NCI-H187 (cell line): ENCODE measurements at places on chromosomes 13 and 19.
A peak's percentile ranks its signal among the peaks of the same experiment; 100 is the strongest.

DNA sequence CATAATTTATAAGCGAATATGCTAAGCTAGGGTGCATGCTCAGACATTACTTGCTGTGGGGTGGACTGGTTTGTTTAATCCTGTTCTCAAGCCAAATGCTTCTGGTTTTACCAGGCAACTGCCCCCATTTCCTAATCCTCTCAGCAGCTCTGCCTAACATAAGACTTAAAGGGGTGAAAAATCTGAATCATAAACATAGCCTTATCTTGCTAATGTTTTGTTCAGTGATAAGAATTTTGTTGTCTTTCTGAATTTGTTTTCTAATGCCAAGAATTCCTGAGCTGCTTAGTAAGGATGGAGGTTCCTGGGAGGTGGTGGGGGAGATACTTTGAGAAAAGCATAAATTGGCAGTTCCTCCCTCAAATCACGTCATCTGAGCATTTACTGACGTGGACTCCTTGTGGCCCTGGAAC, 42.7 kb downstream of the ING1 start:
- no peak for DNase-seq

- DNase-seq = no peak
Observed at GRCh38 chr19:7415163-7415856, 66.6 kb downstream of the ARHGEF18 start.

DNA sequence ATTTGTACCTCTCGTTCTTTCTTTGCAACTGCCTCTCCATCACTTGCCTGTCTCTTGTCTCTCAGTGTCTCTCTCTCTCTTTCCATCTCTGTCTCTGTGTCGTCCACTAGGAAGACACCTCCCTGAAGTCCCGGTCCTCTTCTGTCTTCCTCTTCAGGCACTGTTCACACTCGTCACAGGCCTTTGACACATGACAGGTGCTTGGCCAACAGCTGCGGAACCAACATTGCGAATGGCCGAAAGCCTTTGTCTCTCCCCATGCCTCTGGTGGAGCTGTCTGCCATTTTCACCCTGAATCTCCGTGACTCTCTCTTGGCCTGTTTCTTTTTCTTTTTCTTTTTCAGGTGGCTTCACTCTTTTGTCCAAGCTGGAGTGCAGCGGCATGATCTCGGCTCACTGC, 2.8 kb downstream of the HIPK4 start:
- DNase-seq = no peak

- DNase-seq = no peak
Observed at GRCh38 chr13:110771194-110771593, 57.7 kb downstream of the ING1 start.

GRCh38 chr19:15299568-15300409, 32.5 kb downstream of the BRD4 start:
- DNase-seq = no peak

GRCh38 chr13:114334305-114335053, 20.2 kb downstream of the CHAMP1 start:
- no peak for DNase-seq

DNA sequence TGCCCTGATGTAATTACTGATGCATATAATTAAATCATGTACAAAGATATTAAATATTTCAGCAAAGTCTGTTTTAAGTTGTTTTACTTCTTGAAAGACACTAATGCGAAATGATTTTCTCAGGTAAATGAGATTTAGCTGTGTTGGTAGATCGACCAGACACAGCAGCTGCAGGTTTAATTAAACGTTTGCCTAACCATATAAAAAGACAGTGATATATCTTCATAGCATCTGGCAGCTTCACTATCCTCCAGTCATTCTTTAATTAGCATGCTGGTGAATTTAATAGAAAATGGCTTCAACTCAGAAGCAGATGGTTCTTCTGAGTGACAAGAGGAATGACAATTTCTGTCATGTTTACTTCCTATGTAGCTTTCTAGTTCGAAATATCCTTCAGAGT, 69.3 kb downstream of the NHLRC3 start:
- DNase-seq = no peak

- no peak for DNase-seq
Observed at GRCh38 chr19:4687396-4687795, 17.3 kb upstream of the MYDGF start.

- DNase-seq = no peak
Observed at GRCh38 chr19:6241680-6242377, 37.9 kb downstream of the MLLT1 start.

DNA sequence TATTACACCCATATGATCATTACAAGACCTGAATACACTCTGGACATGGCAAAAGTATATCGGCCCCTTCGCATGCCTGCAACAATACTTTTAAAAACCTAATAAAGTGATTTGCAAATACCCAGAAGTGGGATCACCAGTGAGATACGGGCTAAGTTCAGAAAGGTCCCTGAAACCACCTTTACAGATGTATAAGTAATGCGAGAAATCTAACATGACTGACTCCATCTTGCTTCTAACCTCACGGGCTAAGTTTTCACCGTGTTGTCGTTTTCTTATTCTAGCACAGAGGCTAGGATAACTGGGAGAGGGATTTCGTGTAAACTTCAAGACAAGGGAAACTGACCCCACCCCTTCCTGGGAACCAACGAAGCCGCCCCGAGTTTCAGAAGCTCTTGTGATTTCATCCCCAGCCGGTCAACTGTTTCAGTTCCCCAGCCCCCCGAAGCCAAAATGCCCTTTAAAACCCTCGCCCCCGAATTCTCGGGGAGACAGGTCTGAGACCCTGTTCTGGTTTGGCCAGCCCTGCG, 703 bp downstream of the NEK3 start:
- no peak for DNase-seq

DNA sequence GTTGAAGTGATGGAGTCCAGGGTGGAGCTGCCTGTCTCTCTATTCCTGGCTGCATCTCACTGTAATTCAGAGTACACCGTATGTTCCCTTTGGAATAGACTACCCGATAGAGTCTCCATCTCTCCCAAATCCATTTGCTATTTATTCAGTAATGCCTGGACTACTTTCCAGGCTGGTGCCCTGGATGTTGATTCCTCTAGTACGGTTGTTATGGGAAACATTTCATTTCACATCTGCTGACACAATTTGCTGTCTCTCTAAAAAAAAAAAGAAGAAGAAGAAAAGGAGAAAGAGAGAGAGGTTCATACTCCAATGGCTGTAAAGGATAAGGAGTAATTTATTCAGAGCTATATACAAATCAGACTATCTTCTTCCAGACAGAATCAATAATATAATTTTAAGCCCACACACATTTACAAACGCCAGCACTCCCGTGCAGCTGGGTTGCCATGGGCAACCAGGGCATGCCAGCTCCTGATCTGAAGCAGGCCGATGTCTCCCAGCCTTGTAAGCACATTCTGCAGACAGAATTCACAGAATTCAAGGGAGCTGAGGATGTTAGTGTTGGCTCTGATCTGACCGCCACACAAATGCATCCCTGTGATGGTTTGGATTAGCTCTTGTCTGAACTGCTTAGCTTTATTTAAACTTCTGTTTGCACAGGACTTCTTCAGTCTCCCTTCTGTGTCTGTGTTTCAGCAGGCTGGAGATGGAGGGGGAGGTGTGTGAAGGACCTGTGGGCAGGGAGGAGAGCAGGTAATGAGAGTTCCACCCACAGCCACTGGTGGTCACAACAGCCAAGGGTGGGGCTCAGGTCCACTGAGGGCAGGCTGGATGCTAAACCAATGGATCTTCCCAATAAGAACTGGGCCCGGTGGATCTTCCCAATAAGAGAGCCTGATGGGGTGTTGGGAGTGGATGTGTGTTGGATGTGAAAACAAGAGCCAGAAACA, 66.0 kb downstream of the TEX26 start:
- DNase-seq = no peak

- DNase-seq = no peak
Observed at GRCh38 chr13:41916173-41916954, 44.5 kb downstream of the VWA8 start.

DNA sequence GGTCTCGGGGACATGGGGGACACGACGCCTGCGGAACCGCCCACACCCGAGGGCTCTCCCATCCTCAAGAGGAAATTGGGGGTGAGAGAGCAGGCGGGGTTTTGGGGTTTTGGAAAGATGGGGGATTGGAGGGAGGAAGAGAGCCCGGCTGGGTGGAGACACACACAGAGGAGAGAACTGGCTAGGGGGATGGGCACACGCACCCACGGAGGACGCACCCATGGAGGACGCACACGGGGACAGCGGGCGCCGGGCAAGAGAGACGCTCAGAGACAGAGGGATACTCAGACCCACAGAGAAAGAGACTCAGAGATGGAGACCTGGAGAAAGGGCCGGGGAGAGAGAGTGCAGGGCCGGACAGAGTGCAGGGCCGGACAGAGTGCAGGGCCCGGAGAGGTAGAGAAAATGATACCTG, 52.1 kb downstream of the MAP4K1 start:
- no peak for DNase-seq

- peak; percentile 8 for DNase-seq
Observed at GRCh38 chr13:94620286-94620896, 18.7 kb downstream of the GPR180 start.

- DNase-seq = no peak
Observed at GRCh38 chr13:64277097-64277496, 2861.4 kb upstream of the PCDH20 start.

GRCh38 chr13:24734950-24735349, 29.0 kb upstream of the RNF17 start:
- no peak for DNase-seq

DNA sequence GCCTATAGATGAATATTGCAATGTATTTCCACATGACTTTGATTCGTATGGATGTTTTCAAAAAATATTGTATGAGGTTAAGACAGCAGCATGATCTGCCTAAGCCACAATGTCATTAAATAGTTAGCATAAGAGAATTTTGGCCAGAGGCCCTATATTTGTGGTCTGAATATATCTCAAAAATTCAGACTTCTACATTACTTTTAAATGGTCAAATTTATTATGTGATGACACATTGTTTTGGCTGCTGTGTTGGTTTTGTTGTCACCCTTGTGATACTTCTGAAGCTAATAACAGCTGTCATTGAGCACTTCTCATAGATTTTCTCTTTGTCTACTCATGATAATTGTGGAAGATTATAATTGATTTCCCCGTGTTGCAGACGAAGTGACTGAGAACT, 288.2 kb downstream of the MYO16 start:
- DNase-seq = no peak

DNA sequence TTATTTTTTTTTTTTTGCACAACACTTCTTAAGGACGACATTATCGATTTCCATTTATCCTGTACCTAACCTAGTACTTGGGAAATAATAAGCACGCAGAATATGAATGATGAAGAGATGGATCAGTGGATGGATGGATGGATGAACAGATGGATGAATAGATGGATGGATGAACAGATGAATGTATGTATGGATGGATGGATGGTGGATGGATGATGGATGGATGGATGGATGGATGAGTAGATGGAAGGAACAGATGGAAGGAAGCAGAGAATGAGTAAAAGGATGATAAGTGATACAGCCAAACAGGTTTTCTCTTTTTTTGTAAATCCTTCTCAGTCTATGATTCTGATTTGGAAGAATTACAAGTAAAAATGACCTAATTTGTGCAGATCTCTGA, 166.9 kb downstream of the COL4A1 start:
- no peak for DNase-seq

DNA sequence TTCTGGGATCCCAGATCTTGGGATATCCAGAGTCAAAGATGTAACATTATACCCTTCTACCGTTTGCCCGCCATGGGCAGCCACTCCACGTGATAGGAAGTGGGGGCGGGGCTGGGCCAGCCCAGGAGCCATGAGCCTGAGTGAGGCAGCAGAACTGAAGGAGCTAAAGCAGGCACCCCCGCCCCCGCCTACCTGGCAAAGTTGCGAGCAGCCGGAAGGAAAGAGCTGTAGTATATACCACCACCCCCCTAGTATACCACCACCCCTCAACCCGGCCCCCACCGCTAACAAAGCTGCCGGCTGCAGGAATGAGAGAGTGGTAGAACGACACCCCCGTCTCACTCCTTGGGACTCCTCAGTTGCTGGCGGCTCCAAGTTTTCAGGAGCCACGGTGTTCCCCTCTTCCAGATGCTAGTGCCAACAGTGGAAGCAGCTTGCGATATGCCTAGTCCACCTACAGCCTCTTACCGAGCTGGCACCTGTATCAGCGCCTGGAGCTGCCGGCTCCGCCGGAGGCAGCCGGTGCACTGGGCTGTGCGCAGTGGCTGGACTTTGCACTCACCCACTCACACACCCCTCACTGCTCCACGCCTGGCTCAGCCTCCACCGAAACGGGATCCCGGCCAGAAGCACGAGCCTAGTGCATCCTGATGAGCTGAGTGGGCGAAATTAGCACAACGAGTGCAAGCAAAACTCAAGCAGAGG, 230.7 kb upstream of the PRR20A start:
- DNase-seq = no peak

- no peak for DNase-seq
Observed at GRCh38 chr19:53581871-53582279, 43.9 kb downstream of the ZNF331 start.

DNA sequence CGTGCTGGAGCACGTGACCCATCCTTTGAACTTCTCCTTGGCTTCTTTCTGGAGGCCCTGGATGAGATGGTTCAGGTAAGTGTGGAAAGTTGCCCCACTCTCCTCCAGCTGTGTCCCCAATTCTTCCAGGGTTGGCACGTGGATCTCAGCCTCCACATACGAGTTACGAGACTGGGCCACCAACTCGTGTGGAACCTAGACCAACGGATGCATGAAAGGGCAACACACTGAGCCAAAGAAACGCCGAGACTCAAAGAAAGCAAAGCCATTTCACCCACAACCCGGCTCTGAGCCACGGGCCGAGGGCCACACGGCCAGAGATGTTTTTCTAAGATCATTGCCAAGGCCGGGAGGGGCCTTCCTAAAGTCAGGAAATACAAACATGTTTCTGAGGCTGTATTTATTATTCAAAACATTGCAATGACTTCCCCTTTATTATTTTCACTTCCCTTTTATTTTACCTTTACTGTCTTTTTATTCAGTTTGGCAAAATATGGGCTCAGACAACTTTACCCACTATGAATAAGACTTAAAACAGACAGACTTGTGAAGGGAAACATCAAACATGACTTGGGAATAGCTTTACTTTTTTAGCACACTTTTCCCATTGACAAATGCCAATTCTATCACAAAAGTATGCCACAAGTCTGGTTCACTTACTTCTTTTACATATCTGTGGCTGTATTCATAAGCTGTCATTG, 94.6 kb downstream of the KL start:
- DNase-seq = no peak

DNA sequence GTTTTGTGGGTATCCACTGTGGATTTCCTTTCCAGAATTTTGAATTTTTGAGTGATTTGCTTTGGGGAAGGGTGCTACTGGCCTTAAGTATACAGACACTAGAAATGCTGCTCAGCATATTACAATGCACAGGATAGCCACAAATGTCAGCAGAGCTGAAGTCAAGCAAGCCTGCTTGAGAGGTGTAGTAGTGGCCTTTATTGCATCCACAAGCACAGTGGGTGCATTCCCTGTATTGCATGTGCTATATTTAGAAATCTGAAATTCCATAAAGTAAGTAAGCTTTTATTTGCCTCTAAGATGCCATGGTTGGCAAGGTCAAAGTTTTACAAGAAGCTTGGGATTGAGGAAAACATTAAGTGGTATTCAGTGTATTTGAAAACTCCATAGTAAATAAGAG, 79.5 kb upstream of the ZNF91 start:
- DNase-seq = no peak
